Urinary bladder (tissue), 4 donors: ENCODE measurements at places on chromosomes 6 and 20.

GRCh38 chr6:169921217-169921616 is 169.8 kb downstream of the ERMARD start:
- DNase-seq, result no peak

- DNase-seq, result no peak
These were observed 41.1 kb upstream of the PREP start for GRCh38 chr6:105443941-105444340.

- no peak for DNase-seq
These were observed 44.0 kb downstream of the PANK2 start for GRCh38 chr20:3933218-3933617.

- DNase-seq, result no peak
These were observed 104.3 kb downstream of the EDN3 start for GRCh38 chr20:59404749-59405148.

DNA sequence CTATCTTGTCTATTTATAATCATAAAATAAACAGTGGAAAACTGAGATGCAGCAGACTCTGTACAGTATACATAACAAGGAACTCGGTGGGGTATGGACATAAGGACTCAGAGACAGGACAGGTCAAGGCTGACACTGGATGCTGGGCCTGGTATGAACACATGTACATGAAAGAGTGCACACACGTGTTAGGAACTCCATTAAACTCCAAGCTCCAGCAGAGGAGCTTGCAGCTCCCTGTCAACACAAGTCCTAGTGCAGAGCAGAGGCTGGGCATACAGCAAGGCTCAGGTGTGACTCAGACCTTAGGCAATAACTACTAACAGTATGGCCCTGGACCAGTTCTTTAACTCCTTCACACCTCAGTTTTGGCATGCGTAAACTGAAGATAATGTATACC is 17.1 kb downstream of the NAPB start:
- no peak for DNase-seq

GRCh38 chr6:55578537-55579363 is at the start of gene HMGCLL1:
Gene HMGCLL1 (minus strand): TSS chr6:55579192. CDS start chr6:55579055, 137 bp downstream.
- no peak for DNase-seq

DNA sequence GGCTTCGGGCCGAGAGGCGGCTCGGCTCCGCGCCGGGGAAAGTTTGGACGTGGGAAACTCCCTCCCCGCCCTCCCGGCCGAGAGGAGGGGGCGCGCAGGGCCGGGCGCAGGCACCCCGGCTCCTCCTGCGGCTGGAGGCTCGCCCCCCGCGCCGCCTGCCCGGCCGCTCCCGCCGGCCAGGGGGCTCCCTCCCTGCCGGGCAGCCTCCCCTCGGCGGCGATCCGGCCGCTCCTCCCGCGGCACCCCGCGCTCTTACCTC is 370 bp downstream of the CDH22 start:
- no peak for DNase-seq

- DNase-seq, result no peak
These were observed 41.2 kb upstream of the EZR start for GRCh38 chr6:158860279-158860865.

- DNase-seq, result no peak
These were observed 52.9 kb downstream of the RNASET2 start for GRCh38 chr6:166903500-166903899.

- no peak for DNase-seq
These were observed 129.0 kb upstream of the BMP5 start for GRCh38 chr6:56004426-56004825.

- no peak for DNase-seq
These were observed 110.1 kb downstream of the ADTRP start for GRCh38 chr6:11668455-11668854.

DNA sequence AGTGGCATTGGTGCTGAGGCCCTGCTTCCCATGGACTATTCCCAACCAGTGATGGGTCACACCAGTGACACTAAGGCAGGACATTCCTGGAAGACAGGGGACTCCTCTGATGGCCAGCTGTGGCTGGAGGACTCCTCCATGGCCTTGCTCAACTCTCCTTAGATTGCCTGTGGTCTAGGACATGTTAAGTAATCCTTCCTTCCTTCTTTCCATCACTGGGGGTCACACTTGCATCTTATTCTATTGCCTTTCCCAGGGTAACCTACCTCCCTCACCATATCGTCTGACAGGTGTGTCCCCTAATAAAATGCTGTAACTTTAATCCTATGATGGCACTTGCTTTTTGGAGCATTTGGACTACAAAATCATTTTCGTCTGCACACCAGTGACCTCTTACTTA is 24.5 kb upstream of the HLA-A start:
- DNase-seq, result no peak

- DNase-seq, result no peak
These were observed 487.7 kb upstream of the ID4 start for GRCh38 chr6:19349429-19349828.

DNA sequence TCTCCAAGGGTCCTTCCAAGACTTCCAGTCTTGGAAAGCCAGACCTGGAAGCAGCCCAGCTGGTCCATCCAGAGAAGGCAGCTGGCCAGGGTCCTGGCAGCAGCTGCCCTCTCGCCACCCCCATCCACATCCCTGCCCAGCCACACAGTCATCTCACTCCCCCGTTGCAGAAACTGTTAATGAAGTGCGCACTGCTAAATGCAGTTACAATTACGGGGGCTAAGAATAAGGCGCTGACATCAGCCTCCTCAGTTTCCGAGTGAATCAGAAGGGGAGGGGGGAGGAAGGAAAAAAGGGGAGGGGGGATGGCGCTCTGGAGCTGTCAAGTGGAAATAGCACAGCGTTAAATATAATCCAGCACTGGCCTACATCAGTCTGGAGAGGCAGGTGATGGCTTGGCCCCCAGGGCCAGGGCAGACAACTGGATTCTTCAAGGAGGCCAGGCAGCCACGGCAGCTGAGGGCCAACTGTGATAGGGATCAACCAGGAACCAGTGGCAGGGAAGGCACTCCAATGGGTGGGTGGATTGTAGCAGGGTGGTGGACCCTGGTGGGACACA is 6.9 kb downstream of the RIMS4 start:
- DNase-seq, result no peak

DNA sequence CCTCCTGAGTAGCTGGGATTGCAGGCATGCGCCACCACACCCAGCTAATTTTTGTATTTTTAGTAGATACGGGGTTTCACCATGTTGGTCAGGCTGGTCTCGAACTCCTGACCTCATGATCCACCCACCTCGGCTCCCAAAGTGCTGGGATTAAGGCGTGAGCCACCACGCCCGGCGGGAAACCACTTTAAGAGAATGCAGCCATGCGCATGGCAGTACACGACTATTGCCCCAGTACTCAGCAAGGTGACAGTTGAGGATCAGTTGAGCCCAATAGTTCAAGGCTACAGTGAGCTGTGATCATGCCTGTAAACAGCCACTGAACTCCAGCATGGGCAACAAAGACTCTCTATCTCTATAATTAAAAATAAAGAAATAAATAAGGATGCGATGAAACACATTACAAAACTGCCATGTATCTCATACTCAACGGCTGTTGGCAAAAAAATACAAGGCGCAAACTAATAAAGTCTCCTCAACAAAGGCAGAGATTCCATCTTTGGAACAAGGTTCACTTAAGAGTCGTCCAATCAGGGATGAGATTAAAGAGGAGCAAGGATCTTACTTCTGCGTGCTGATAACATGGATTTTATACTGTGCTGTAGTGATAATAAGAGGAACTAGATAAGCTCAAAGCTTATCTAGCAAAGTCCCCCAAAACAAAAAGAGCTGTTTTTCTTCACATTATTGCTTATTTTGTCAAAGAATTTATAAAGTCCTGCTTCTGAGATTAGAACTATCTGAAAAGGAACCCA is 51.1 kb downstream of the STAU1 start:
- DNase-seq, result no peak

GRCh38 chr6:3664625-3665041 is 86.9 kb downstream of the PXDC1 start:
- no peak for DNase-seq

GRCh38 chr6:120584111-120584760 is 750.0 kb downstream of the TBC1D32 start:
- DNase-seq, result no peak

- DNase-seq, result no peak
These were observed 35.4 kb upstream of the HMGN3 start for GRCh38 chr6:79269877-79270276.

DNA sequence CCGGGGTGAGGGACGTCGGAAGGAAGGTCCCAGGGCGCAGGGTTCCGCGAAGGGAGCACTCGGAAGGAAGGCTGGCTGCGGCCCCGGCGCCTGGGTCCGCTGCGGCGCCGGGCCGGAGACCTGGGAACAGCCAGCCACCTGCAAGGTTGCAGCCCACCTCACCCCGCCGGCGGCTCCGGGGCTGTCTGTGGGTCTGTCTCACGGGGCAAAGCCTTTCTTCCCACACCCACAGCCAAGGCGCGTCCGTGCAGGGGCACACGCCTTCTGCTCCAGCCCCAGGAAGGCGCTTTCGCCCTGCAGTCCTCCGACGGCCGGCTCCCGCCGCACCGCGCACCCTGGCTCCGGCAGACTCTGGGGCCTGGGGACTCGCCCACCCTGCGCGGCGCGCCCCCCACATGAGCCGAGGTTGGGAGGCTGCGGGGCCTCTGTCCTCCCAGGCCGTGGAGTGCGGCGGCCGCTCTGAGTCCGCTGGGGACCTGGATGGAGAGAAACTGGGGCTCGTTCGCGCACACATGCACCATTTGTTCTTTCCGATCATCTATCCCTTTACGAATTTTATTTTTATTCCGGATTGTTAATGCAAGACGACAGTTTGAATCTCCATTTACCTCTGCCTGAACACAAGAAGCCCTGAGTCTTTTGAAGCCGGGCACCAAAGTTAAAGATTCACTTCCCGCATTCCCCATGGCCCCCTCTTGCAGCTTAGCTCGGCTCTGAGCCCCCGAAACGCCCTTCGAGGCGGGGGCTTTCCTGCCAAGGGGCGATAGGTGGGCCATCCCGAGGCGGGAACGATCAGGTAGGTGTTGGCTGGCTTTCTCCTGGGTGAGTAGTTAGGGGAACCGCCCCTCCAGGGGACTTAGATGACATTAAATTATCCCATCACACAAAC is 4.5 kb upstream of the FOXC1 start:
- DNase-seq, result no peak
